ENCODE measurements at places on chromosomes 5 and 9.

DNA sequence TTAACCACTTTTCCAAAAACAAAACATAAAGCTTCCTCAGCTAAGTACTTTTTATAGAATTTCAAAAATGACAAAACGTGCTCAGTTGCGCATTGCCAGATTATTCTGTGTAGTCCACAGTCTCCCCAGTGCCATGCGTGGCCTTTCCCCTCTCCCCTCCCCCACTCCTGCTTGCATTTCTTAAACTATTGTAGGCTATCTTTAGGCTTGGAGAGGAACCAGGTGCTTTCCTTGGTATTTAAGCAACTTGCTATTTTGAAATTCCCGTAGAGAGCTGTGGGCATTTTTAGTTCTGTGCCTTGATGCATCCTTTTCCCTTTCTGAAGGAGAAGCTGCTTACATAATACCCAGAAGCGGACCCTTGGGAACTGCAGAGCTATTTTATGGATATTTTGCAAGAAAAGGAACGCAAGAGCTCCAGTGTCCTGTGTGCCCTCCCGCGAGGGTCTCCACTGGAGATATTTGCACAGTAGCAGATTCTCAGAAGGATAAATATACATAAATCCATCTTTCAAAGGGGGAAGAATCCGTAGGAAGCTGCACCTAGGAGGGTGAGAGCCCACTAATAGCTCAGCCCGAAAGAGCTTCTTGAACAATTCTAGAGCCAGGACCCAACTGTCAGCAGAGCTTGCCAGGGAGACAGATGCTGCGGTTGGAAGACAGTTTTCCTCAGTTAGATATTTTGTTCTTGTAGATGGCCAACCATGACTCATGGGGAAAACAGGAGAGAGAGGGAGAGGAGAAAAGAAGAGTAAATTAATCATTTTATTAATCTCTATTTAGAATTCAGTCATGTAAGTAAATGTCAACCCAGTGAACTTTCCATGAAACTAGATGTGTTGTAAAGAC, 1298.3 kb upstream of the WWC1 start:
- DNase-seq, result no peak

GRCh38 chr9:120608421-120608820, 28.5 kb upstream of the CDK5RAP2 start:
- DNase-seq, result no peak

DNA sequence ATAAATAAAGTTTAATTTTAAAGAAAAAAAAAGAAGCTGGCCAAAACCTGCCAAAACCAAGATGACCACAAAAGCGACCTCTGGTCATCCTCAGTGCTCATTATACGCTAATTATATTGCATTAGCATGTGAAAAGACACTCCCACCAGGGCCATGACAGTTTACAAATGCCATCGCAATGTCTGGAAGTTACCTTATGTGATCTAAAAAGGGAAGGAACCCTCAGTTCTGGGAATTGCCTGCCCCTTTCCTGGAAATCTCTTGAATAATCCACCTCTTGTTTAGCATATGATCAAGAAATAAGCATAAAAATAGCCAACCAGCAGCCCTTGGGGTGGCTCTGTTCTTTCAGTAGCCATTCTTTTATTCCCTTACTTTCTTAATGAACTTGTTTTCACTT, 178.3 kb upstream of the MAP1B start:
- no peak for DNase-seq

DNA sequence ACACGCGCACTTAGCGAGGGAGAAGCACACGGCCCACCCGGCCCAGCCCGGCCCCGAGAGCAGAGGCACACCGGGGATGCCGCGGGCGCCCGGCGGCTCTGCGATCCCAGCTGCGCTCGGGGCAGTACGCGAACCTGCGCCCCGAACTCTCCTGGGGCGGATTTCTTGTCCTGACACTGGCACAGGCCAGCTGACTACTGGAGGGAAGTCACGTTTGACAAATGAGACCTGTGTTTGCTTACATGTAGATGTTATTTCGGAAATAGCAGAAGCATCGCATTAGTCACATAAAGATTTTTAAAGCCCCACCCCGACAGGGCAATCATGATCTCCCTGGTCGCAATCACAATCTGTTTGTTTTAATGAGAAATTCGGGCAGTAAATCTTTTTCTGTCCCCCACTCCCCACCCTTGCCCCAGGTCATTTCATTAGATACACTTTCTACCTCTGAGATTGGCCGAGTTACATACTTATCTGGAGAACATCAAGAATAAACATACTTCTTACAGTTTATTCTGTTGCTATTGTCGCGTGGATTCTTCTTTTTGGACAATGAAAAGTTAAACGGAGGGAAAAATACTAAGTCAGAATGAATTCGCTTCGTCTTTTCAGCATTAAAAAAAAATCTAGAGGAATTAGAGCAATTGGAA, 518.9 kb downstream of the CTNND2 start:
- DNase-seq, result no peak

DNA sequence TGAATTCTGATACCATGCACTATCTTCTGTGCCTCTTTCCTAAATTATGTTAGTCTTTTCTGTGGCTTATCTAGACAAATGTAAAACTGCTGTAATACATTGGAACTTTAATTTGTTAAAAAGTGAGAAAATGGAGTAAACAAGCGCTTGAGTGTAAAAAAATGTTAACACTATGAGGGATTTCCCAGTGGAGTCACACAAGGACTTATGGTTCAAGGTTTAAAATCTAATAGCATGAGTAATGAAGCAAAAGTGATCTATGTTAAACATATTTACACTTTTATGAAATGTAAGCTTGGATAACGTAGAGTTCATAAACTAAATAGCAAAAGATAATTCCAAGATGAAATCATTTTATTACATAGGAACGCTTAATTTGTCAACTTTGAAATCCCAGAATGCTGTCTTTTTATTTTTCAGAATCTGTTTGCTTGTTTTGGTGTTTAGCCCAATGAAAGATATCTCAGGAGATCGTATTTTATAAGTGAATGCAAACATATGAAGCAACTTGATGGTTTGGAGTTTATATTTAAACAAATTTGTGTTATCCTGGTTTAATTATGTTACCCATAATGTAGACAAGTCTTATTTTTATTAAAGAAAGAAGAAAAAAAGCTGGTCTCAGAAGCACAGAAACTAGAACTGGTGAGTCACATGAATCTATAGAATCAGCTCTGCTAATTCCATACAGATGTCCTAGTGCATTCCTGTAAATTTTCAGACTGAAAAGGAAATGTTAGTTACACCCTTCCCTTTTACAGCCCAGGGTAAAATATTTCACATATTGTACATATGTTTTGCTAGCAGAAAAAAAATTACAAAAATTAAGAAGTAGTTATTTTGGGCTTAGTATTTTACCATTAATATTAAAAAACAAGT, 34.2 kb upstream of the FBN2 start:
- no peak for DNase-seq

- no peak for DNase-seq
Observed at GRCh38 chr5:55521881-55522280, 12.9 kb downstream of the PLPP1 start.

GRCh38 chr5:148452499-148453193, 68.9 kb downstream of the FBXO38 start:
- DNase-seq, result no peak

GRCh38 chr5:72108202-72109061, 1.2 kb downstream of the MAP1B start:
- peak; percentile 49 for DNase-seq

DNA sequence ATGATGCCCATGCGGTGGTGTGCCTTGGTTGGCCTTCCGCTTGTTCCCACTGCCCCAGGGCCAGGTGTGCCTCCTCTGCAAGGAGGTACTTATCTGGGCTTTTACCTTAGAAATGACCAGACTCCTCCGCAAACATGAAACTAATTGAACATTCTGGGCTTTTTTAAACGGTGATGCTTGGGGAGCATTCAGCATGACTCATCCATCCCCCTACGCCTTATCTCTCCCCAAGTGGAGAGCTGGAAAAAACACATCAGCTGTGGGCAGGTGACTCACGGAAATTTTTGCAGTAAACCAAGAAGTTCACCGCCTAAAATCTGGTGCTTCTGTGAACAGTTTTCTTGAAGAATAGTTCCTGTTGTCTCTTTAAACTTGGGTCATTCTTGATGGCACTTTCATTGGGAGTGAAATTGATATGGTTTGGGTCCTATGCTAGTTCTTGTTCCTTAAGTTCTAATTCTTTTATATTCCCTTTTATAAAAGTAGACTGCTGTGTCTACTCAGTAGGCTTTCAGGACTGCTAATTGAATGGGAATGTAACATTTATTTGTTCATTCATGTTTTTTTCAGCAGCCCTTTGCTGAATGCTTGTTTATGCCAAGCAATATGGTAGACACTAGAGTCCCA, 39.6 kb downstream of the SFXN1 start:
- DNase-seq, result no peak

- DNase-seq, result no peak
Observed at GRCh38 chr5:154749491-154749890, 5.7 kb upstream of the LARP1 start.

GRCh38 chr9:125747765-125748445, 732 bp downstream of the PBX3 start:
- DNase-seq, result no peak

All from NCI-H1105 (cell line).